NCI-H2081 treated with DMSO at 0.1 percent for 48 hours (cell line): ENCODE measurements at places on chromosomes 7 and 10.

DNA sequence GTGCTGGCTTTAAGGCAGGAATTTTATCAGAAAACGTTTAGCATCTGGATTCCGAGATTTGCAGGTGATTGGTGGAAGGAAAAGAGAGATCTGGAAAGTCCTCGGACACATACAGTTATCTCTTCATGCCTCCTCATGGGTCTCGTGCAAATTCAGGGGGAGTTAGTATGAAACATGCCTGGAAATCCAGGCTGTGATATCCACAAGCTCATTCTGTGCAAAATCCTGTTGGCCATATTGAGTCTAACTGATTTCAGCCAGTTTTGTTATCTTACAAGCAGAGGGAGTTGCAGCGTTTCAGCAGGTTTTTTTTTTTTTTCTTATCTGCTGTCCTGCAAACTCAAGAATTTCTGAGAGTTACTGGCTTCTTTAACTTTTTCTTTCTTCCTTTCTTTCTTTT lies 411.5 kb downstream of the GALNT17 start:
- DNase-seq = no peak

- no peak for DNase-seq
Measured at GRCh38 chr7:105691680-105692564, 110.6 kb upstream of the EFCAB10 start.

GRCh38 chr10:22534849-22535604 lies 179.4 kb downstream of the PIP4K2A start:
- DNase-seq = no peak

DNA sequence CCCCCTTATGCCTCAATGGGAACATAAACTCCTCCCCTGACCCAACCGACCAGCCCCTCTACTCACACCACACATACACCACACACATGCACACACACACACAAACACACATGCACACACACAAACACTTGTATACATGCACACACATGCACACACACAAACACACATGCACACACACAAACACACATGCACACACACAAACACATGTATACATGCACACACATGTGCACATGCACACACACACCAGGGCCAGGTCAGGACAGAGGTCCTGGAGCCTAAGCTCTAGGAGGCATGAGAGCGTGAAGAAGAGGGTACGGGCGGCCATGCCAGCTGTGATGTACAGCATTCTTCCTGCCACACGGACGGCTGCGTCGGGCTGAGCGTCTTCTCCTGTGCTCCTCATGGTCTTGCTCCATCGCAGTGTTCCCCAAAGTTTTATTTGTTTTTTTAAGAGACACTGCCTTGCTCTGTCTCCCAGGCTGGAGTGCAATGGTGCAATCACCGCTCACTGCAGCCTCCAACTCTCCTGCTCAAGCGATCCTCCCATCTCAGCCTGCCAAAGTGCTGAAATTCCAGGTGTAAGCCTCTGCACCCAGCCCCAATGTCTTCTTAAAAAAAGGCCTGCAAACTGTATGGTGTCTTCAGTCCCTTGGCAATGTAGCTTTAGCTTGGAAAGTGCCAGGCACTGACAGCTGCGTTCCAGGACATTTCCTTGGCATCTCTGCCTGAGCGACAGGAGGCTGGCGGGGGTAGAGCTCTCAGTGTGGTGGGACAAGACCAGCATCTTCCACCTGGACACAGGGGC lies 38.8 kb upstream of the INPP5A start:
- DNase-seq = no peak

GRCh38 chr7:4386190-4386589 lies 295.9 kb upstream of the FOXK1 start:
- DNase-seq = no peak

GRCh38 chr7:14698239-14698638 lies 204.3 kb downstream of the DGKB start:
- DNase-seq = no peak

- no peak for DNase-seq
Measured at GRCh38 chr10:29666201-29666600, 31.4 kb upstream of the SVIL start.

DNA sequence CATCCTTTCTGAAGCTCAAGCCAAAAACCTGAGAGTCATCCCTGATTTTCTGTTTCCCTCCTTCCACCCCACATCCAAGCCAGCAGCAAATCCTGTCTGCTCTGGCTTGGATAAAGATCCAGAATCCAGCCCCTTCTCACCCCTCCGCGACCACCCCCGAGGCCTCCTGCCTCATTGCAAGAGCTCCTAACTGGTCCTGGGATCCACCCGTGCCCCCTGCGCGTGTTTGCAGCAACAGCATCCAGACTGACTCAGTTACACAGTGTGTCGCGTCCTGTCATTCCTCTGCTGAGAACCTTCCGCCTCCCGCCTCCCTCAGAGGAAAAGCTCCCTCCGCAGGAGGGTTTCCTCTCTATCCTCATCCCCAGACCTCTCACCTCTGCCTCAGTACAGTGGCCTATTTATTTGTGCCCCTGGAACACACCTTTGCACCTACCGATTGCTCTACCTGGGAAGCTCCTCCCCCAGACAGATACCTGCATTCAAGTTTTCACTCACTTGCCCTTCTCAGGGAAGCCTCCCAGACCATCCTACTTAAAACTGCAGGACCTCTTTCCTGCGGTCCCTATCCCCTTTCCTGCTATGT lies 21.6 kb upstream of the GRID1 start:
- no peak for DNase-seq

DNA sequence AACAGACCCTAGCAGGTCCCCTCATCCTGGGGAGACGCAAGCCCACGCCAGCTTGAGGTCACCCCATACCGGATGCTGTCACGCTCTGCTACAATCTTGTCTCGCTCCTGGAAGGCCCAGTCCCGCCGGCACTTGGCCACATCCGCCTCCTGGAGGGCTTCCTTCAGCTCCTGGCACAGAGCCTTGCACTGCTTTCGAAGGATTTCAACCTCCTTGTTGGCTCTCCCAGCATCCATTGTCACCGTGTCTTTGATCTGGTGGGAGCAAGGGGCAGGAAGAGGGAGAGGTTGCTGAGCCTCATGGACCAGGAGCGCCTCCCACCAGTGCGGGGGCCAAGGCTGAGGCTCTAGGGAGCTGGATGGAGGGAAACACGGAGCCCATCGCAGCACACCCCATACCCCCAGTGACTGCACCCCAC lies 90.9 kb downstream of the DLG5 start:
- no peak for DNase-seq

- no peak for DNase-seq
Measured at GRCh38 chr7:30531286-30531685, 26.7 kb upstream of the GGCT start.

DNA sequence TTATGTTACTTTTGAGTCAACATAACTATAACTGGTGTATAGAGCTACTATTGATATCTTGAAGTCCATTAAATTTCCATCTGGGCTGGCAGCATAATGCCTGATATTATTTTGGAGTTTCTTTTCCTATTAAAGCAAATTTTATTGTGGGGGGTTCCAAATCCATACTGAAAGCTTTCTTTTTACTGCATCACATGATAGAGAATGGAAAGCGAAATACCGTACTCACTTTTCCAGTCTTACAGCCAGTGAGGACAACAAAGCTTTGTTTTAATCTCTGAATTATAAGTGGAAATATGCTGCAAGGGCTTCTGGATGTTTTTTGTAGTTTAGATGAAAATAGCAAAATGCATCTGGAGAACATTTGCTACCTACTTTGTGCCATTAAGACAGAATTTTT lies 477.5 kb upstream of the SEMA3D start:
- DNase-seq = no peak

- DNase-seq = no peak
Measured at GRCh38 chr10:3995302-3996210, 210.5 kb upstream of the KLF6 start.

DNA sequence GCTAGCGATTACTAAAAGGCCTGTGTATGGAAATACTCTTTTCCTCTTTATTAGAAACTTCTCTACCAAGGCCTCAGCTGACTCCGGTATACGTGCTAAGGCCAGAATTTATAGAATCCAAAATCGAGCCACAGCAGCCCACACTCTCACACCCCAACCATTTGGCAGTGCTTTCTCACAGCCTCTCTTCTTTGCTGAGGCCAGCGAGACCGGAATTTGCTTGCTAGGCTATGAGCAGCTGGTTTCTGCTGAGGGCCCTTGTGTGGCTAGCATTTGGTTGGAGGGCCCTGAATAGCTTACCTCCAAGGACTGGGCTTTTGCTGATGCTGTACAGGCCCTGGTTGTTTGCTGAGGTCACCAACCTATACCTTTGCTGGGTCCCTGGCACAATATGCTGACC lies 46.1 kb downstream of the ITGB8 start:
- no peak for DNase-seq
